ENCODE measurements at places on chromosomes 3 and 15. TPM values are rescaled to one million over a fixed set of nuclear protein-coding genes. Genes with fewer than 3 reads are reported as not detected.

DNA sequence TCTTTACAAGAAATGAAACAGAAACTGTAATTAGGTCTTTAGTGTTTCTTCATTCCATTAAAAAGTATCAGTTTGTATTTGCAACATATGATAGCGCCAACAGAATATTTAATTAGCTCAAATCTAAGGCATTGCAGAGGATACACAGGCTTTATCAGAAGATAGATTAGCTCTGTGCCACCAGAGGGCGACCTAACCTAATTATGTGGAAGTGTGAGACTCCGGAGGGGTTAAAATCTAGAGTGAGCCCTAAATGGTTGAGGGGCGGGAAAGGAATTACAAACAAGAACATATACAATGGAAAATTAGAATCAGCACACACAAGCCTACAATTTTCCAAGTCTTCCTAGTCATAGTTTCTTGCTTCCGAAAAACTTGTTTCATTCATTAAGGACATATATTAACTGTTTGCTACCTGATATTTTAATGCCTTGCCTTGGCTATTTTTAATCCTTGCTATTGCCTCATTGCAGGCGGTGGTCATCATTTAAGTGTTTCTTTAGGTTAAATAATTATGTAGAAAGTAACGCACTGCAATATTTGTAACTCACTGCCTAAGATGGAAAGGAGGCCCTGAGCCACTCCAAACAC, 18.0 kb upstream of the RYR3 start:
- no peak overlapping the region for H3K27ac ChIP-seq
- H3K4me3 ChIP-seq: no peak overlapping the region
- no peaks in the 10 kb centered on the region for H3K36me3 ChIP-seq
- no peaks in the 10 kb centered on the region for H3K27me3 ChIP-seq

DNA sequence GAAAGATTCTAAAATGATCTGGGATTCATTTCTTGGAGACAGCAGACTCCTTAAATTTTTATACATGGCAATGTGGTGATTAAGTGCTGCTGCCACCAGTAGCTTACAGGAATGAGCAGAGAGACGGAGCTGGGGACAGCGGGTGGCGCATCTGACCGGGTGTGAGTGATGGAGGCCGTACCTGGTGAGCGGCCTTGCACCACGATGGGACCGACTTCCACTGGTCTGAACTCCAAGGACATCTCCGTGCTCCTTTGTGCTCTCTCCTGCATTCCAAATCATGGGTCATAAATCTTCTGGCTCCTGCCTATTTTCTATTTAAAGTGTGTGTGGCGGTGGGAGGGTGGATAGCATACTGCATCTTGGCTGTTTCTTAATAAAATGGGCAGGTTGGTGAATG, 262.6 kb downstream of the ABHD5 start:
- no peak for DNase-seq
- H3K4me1 ChIP-seq: peaks cover 12% of the 10 kb centered on the region

DNA sequence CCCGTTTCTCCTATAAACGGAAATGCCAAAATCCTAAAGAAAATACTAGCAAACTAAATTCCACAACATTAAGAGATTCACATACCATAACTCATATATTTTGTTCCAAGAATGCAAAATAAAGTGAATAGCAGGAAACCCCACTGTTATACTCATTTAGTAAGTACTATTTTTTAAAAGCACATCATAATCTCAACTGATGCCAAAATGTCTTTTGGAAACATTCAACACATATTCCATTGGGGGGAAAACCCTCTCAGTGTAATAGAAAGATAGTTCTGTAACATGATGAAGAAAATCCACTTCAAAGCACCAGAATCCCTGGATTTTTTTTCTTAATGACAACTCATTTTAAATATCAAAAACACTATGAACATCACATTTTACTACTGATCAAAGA, 93.0 kb upstream of the EIF1B start:
- no peaks in the 10 kb centered on the region for H3K36me3 ChIP-seq
- H3K27me3 ChIP-seq: no peaks in the 10 kb centered on the region
- H3K4me1 ChIP-seq: no peaks in the 10 kb centered on the region
- H3K4me3 ChIP-seq: no peak overlapping the region
- DNase-seq: no peak

GRCh38 chr15:96583671-96584070, 253.2 kb downstream of the NR2F2 start:
- peaks cover 5% of the 10 kb centered on the region for H3K27me3 ChIP-seq
- H3K36me3 ChIP-seq: no peaks in the 10 kb centered on the region
- H3K4me1 ChIP-seq: peaks cover 45% of the 10 kb centered on the region
- no peak overlapping the region for H3K4me3 ChIP-seq
- H3K27ac ChIP-seq: no peak overlapping the region
- DNase-seq: no peak

COL6A6 gene
- not detected for total RNA-seq

DNA sequence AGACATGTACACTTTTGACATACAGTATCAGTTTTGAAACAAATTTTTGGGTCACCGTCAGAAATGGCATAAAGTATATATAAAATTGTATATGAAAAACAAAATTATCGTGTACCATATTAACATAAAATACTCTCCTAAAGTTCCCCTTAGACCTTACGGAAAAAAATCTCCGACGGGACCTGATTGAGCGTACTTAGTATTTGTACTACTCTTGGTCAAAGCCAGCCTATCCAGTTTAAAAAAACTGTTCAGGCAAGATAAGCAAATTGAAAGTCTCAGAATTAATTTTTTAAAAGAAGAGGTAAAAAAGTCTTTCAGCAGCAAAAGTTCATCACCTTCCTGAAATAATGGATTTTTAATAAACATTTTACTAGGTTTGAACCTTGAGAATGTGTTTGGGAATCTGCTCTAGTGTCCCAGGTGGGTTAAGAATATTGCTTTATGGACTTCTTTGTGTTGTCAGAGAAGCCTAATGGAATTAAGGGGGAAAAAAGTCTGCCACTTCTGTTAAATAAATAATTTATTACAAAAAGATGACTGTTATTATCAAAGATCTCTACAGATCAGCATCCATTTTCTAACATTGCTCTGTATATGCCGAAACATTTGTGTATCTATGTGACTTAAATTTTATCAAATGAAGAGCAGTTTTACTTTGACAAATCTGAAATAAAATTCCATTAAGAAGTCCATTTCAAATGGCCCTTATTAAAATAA, 48.6 kb downstream of the ZBTB20 start:
- H3K27ac ChIP-seq: no peak overlapping the region
- no peaks in the 10 kb centered on the region for H3K27me3 ChIP-seq
- peaks cover 16% of the 10 kb centered on the region for H3K4me1 ChIP-seq
- peaks cover 2% of the 10 kb centered on the region for H3K36me3 ChIP-seq
- H3K4me3 ChIP-seq: no peak overlapping the region

- H3K27ac ChIP-seq: no peak overlapping the region
- H3K36me3 ChIP-seq: peaks cover 6% of the 10 kb centered on the region
- H3K27me3 ChIP-seq: no peaks in the 10 kb centered on the region
Observed at GRCh38 chr15:71168166-71168834, 53.0 kb downstream of the THSD4 start.

DNA sequence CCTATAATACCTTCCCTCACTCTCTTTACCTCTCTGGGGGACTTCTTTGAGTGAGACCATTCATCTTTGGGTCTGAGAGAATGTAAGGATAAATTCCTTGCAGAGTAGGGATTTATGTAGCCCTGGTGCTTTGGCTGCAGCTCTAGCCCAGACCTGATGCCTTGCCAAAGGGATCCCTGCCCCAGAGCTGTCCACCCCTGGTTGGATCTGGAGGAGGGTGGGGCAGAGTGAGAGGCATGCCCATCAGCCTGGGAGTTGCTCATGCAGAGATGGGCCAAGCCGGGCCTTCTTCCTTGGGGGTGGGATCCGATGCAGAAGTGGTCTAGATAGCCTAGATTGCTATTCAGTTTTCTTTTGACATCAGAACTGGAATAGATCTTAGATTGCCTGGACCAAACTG, 31.5 kb downstream of the RTP1 start:
- H3K27me3 ChIP-seq: peaks cover 8% of the 10 kb centered on the region
- no peak for DNase-seq
- H3K4me1 ChIP-seq: no peaks in the 10 kb centered on the region
- no peak overlapping the region for H3K27ac ChIP-seq
- H3K4me3 ChIP-seq: no peak overlapping the region
